ENCODE measurements at places on chromosomes 12 and 14. TPM values are rescaled to one million over a fixed set of nuclear protein-coding genes. Genes with fewer than 3 reads are reported as not detected.

DNA sequence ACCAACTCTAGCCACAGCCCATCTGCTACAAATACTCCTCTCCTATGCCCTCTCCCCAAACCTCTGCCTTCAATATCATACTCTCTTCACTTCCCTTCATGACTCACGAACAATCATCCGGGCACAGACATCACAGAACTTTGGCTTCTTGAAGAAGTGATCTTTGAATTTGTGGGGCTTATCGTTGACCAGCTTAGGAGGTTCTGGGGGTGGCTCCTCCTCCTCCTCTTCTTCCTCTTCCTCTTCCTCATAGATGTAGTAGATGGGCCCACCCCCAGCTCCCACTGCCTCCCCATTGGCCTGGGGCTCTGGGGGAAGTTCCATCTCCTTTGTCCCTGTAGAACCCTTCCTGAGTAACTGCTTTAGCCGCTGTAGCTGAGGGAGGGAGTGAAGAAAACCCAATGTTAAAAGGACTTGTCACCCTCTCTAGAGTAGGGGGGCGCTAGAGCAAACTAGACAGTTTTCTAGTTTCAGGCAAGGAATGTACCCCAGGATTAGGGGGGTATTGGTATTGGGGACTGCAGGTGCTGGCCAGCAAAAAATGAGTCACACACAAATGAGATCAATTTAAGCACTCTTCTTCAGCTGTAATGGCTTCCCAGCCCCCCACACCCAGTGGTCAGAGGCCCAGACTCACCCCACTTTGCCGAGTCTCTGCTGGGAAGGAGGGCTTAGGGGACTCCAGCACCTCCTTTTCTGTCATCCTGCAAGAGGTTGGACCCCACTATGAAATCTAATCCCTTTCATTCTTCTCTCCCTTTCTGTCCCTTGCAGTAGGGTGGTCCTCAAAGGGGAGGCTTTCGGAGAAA, 1.8 kb downstream of the STAC3 start:
- DNase-seq = no peak

DNA sequence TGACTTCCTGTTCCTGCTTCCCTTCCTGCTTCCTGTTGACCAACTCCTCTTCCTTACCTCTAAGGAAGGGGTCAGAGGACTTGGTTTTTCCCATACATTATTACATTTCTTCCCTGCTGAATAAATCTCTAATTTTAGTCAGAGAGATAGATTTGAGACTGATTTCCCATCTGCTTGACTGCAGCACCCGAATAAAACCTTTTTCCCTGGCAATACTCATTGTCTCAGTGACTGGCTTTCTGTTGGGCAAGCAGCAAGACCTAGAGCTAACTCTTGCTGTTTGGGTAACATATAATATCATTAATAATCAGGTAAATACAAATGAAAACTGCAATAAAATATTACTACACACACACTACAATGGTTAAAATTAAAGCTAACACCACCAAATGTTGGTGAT, 132.2 kb downstream of the FSCB start:
- DNase-seq = no peak

DNA sequence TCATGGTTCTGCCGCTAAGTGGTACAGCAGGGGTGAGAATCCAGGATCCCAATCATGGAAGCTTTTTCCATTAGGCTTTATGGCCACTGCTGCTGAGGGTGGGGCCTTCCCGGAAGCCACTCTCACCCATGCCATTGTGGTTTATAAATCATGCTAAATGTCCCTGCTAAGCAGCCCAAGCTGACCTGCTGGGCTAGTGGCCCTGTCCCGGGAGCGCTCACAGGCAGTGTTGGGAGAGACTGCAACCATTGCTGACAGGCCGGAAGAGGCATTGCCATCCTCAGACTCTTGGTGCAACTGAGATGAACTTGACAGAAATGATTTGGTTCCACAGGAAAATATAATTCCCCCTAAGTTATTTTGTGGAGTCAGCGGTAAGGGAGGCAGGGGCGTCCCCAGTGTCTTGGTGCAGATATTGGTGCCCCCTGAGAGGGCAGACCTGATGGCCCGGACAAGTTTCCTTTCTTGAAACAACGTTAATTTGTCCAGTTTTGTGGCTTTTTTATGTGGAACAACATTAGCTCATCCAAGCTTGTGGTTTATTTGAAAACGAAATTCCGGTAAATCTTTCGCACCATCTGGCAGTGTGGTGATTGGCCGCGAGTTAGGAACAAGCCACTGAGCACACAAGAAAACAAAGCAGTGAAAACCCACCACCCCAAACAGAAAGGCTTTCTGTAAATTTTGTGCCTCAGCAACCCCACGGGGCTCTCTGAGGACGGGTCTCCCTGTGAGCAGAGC, 82.3 kb downstream of the SSPN start:
- DNase-seq = no peak

GRCh38 chr12:106673141-106673540, 90.3 kb downstream of the RFX4 start:
- DNase-seq = no peak

- DNase-seq = no peak
These were observed at the start of gene PPFIA2 for GRCh38 chr12:81759190-81760051. Gene PPFIA2, minus strand, starts transcription at chr12:81759350.

CABP1 gene
- not detected for total RNA-seq

CLEC7A gene
- 0.40 TPM for total RNA-seq

Measured in PC-3 (cell line).